ENCODE measurements at places on chromosomes 11 and 22.

DNA sequence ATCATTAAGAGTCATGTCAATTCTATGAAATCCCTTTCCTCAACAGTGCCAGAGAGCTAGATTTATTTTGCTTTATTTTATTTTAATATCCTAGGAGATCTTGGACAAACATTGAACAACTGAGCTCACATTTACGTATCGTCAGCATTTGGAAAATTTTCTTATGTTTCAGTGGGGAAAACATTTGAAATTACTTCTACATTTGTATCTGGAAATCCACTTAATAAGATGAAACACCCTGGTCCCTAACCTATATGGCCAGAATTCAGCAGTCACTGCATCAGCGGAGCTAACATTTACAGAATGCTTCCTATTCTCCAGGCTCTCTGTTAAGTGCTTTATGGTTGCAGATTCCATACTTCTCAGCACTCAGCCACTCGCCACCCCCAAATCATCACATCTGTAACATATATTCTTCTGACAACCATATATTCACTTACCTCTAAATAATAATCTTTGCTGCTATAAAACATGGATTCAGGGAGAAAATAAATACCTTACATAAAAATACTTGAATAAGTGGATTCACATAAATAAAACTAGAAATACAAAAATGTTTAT is 773.9 kb downstream of the JRKL start:
- no peak overlapping the region for H3K27ac ChIP-seq
- no peaks in the 10 kb centered on the region for H3K4me1 ChIP-seq
- H3K36me3 ChIP-seq: no peaks in the 10 kb centered on the region
- H3K4me3 ChIP-seq: no peak overlapping the region
- no peaks in the 10 kb centered on the region for H3K27me3 ChIP-seq

DNA sequence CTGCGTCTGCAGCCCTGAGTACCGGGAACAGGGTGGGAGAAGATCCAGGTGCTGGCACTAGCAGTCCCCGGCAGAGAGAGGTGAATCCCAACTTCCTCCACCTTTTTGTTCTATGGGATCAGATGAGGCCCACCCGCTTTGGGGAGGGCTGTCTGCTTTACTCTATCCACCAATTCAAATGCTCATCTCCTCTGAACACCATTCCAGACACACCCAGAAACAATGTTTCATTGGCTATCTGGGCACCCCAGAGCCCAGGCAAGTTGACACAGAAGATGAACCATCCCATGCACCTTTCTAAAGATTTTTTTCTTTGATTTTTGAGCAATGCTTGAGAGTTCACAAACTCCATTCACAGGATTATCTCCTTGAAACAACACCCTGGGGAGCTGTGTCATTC is 78.0 kb downstream of the PARVB start:
- H3K4me1 ChIP-seq: no peaks in the 10 kb centered on the region
- H3K27ac ChIP-seq: no peak overlapping the region
- no peaks in the 10 kb centered on the region for H3K36me3 ChIP-seq

DNA sequence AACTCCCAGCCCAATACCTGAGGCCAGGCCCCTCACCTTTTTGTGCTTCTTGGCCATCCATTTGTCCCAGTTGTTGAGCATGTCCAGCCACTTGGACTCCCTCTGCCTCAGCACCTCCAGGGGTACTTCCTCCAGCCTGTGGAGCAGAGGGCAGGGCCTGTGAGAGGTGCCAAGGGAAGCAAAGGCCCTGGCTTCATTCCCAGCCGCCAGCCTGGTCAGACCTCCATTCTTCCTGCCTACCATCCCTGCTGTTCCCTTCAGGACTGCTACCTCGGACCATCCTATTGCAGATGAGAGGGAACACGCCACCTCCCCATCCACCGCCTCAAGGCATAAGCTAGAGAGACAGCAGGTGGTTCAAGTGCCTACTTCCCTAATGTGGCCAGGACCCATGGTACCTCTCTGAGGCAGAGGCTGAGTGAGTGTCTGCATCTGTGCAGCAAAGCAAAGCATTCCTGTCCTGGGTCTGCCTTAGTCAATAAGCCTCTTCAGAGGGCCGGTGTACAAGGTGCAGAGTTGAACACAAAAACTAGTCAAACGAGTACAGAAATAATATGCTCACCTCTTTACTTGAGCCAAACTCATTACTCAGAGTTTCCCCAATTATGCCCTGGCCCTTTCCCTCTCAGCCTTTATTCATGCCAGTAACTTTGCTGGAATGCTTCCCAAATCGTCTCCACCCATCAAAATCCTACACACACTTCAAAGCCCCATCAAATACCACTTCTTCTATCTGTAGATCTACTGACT is 15.4 kb upstream of the CASTOR1 start:
- DNase-seq: no peak
- H3K27me3 ChIP-seq: no peaks in the 10 kb centered on the region
- peak overlapping the region; percentile 64 for H3K27ac ChIP-seq
- peaks cover 36% of the 10 kb centered on the region for H3K4me1 ChIP-seq

DNA sequence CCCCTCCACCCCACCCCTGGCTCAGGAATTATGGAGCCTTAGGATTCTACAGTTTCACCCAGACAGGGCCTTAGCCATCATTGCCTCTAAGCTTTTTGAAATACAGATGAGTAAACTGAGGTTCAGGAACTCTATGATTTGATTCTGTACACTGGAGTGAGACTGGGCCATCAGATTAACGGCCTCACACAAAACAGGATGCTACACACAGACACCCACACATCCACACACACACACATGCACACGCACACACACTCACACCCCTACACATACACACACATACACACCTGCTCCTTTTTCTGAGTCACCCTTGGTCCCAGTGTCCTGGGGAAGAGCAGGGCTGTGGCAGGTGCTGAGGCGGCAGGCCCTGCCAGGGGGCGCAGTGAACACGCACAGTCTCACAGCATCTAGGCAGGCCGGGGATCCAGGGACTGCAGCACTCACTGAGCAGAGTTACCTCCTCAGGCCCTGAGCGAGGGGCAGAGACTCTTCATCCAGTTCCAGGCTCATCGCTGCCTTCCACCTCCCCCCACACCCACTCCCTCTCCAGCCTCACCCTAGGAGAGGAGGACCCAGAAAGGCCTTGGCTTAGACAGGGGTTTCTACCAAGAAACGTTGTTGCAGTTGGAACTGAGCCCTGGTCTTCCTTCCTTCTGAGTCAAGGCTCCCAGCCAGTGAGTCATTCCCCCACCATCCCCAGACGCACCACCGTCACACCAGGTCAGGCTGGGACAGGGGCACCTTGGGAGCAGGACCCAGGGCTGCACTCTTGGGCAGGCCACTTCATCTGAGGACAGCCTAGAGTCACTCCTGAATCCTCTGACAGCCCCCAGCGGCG is 89.8 kb upstream of the PARVA start:
- no peaks in the 10 kb centered on the region for H3K27me3 ChIP-seq
- peaks cover 14% of the 10 kb centered on the region for H3K4me1 ChIP-seq
- H3K27ac ChIP-seq: peak overlapping the region; percentile 16
- H3K4me3 ChIP-seq: no peak overlapping the region
- peak; percentile 72 for DNase-seq

DNA sequence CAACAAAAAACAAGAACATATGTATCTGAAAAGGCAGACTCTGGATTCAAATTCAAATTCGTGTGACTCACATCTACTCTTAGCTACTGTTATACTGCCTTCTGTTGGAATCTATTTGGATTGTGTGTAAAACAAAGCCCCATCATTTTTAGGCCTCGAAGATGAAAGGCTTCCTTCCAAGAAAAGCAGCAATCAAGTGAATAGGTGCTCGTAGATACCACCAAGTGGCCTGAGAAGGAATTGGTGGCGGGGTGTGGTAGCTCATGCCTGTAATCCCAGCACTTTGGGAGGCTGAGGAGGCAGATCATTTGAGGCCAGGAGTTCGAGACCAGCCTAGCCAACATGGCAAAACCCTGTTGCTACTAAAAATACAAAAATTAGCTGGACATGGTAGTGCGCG is 4.2 kb downstream of the GRAMD1B start:
- H3K27ac ChIP-seq: no peak overlapping the region
- no peak for DNase-seq
- no peak overlapping the region for H3K4me3 ChIP-seq
- no peaks in the 10 kb centered on the region for H3K36me3 ChIP-seq
- no peaks in the 10 kb centered on the region for H3K27me3 ChIP-seq

- DNase-seq: no peak
- no peak overlapping the region for H3K27ac ChIP-seq
- H3K27me3 ChIP-seq: no peaks in the 10 kb centered on the region
- no peak overlapping the region for H3K4me3 ChIP-seq
- H3K4me1 ChIP-seq: peaks cover 2% of the 10 kb centered on the region
Observed at GRCh38 chr11:130727157-130728119, 188.8 kb downstream of the SNX19 start.

GRCh38 chr22:49994361-49995040 is 18.1 kb downstream of the IL17REL start:
- H3K4me1 ChIP-seq: peaks cover 2% of the 10 kb centered on the region
- H3K4me3 ChIP-seq: no peak overlapping the region
- H3K36me3 ChIP-seq: no peaks in the 10 kb centered on the region
- H3K27me3 ChIP-seq: no peaks in the 10 kb centered on the region

All from ovary (tissue), 10 donors.